CD4-positive, alpha-beta T cell treated with Interleukin-12 subunit alpha and Interleukin-12 subunit beta, for 1 hour (primary cell): ENCODE measurements at places on chromosomes 2 and 18.

DNA sequence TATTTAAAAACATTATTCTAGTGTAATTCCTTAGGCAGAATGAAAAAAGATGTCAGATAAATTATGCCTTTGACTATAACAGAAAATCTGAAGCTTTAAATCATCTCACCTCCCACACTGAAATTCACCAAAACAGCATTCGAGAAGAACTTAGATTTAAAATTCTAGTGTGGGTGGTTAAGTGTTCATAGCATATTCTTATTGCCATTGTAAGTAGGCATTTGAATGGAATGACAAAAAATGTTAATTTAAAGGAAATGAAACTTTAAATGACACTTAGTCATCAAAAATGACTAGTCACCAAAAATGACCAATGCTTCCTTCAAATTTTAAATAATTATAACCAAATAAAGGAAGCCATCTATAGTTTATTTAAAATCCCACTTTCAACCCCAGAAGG, 7.0 kb upstream of the ZNF407 start:
- no peak for DNase-seq

- DNase-seq, result peak; percentile 68
These were observed 22.7 kb downstream of the GPR55 start for GRCh38 chr2:230902180-230902899.

DNA sequence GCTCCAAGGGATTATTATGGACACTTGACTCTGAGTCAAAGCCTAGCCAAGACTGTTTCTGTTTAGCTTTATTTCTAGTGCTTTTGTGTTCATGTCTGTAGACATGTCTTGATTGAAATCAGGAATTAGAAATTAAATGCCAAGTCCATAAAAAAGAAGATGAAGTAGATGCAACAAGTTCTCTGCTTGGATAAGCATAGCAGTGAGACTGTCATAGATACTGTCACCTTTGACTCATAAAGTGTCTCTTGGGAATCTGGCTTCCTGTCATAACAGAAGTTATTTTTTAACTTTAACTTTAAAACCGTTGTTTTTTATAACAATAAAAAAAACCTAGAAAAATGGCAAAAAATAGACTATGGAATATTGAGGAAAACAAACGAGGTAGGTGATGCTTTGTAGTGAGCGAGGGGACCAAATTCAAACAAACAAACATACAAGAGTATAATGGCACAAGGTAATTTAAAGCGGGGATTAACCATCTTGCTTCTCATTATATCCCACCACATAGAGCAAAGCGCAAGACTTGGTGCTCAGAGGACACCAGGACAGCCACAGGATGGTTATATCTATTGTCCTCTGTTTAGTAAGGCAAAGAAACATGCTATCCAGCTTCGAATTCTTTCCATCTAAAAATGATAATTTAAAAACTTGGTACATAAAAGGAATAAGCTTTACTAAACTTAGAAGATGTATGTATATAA, 64.6 kb downstream of the CD226 start:
- no peak for DNase-seq

DNA sequence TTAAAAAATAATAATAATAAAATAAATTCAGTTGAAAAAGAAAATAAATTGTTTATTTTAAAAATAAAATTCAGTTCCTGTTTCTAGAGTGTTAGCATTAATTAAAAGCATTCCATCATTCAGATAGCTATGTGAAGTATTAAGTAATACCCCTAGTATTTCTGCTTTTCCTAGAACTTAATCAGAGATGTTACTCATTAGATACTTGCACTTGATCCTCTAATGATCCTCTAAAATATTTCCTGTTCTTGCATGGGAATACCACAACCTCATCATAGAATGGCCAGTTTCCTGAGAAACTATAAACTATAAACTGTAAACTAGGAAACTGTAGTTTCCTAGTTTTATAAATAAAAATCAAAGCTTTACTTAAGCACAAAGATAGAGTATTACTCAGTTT, 11.1 kb upstream of the CNNM3 start:
- no peak for DNase-seq

GRCh38 chr18:8988260-8988871, 114.1 kb upstream of the NDUFV2 start:
- DNase-seq, result peak; percentile 59

DNA sequence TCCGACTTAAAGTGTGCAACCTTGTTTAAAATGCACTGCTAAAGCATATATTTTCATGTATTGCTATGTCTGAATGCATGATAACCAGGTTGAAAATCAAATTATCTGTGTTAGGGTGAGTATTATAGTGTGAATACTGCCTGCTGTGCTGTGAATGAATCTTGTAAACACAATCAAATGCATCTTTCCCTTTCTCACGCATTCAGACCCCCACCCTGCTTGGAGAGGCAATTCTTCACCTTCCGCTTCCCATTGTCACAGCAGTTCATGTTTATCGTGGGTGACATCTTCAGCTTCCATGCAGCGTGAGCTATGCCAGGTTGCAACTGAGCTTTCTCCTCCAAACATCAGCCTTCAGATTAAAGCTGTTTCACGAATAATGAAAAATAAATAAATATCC, 418.0 kb downstream of the MEIS1 start:
- no peak for DNase-seq
